ENCODE measurements at places on chromosomes 7 and 10.

DNA sequence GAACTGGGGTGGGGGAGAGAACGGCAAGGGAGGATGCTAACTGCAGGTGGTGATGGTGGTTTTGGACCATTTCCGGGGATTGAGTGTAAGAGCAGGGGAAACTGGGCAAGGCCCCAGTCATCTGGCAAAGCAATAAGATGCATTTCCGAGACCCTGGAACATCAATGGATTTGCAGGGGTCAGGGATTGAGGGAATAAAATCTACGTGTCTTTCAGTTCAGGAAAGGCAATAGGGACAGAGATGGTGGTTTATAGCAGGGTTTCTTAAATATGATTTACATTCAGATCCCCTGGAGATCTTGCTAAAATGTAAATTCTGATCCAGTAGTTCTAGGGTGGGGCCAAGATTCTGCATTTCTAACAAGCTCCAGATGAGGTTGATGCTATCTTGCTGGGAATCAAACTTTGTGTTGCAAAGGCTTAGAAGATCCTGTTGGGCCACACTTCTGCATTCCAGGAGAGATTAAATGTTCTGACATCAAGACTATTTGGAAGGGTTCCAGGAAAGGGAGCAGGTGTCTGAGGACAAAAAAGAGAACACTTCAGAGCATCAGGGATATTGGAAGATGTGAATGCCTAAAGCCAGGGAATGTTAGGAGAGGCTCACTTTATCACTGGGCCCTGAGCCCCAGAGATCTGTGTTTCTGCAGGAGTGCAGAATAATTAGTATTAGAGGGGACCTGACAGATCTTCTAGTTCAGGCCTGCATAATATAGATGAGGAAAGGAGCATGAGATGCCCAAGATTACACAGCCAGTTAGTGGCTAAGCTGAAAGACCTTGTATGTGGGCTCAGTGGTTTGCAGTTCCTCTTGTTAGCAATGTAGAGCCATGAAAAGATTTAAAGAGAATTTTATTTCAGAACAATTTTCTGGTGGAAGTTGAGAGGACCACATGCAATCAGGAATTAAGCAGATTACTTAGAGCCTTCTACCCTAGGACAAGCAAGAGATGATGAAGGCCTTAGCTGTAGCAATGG lies 32.4 kb downstream of the BLNK start:
- no peak for DNase-seq

DNA sequence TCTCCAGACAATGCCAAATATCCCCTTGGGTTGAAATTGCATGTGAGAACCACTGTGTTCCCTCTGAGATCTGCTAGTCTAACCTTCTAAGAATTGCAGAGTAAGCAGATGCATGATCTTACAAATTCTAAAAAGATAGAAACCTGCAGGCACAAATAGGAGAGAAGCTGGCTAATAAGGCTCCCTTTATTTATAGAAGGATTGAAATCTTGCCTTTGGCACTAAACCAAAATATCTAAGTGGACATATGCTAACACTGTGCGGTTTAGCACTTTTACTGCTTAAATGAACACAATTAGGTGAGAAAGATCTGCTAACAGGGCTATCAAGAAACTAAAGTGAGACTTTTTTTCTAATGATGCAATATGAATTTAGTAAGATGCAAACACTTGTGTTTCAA lies 225.5 kb downstream of the DOCK4 start:
- DNase-seq: no peak

DNA sequence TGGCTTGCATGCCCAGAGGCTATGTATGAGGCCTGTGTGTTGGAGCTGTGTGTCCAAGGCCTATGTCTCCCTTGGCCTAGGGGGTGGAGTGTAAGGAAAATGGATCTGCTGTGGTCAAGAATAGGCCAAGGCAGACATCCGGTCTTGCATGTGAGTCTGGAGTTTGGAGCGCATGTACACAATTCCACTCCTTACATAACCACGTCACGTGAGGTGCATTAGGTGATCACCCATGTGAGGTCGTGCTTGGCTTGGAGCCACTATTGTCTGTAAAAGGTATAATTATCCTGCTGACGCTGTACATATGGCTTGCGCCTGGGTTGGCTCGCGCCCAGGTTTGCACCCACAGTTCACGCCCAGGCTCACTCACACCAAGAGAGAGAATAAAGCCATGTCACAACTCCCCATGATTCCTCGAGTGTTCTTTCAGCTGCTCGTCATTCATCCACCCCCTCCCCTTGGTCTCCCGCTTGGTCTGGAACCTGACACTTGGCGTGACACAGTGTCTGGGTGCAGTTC lies 105.5 kb downstream of the BICC1 start:
- no peak for DNase-seq

DNA sequence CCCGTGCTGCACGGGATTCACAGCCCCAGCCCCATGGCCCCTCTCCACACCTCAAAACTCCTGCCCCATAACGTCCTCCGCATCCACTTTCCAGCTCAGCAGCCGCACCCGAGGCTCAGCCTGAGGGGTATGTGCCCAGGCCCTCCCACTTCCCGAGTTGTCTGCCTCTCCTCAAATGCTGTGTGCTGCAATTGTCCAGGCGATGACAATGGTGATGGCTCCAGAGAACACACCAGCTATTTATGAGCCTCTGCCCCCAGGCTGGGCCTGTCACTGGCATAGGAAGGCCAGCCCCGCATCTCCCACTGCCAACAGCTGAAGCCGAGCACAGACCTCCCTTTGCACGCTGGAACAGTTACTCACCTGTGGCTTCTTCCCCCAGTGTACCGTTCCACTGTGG lies 2.4 kb upstream of the LDB3 start:
- DNase-seq: no peak

DNA sequence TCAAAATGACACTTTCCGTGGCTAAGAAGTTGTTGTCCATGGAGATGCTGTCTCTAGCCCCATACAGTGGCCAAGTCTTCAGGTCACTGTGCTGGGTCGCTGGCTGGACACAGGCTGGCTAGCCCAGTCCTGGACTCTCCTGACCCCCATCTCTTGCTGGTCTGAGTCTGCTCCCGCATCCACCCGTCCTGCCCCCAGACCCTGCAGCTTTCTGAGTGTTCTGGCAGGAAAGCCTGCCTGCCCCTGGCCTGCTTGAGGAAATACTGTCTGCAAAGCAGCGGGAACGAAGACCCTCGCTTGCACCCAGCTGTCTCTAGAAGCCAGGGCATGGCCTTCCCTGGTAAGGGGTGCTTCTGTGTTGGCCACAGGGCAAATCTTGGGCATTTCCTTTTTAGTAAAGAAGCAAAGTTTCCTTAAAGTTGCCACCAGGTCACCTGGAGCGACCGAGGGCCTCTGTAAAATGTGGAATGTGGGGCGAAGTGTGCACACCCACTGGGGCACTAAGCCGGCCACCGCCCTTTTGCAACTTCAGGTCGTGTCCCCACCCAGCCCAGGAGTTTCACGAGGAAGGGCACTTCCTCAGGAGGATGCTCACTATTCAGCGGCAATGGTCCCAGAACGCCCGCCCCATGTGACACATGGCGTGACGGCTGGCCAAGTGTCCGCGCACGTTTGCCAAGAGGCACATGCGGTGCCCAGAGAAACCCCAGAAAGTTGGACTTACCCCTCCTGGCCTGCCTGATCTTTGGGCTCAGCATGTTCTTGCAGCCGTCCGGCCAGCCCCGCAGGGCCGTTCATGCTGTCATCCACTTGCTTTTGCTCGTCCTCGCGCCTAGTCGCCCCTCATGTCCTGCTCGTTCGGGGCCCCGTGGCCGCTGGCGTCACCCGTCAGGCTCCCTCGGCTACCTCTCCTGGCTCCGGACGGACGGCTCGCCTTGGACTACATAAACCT lies 558 bp downstream of the ARHGAP22 start:
- no peak for DNase-seq

DNA sequence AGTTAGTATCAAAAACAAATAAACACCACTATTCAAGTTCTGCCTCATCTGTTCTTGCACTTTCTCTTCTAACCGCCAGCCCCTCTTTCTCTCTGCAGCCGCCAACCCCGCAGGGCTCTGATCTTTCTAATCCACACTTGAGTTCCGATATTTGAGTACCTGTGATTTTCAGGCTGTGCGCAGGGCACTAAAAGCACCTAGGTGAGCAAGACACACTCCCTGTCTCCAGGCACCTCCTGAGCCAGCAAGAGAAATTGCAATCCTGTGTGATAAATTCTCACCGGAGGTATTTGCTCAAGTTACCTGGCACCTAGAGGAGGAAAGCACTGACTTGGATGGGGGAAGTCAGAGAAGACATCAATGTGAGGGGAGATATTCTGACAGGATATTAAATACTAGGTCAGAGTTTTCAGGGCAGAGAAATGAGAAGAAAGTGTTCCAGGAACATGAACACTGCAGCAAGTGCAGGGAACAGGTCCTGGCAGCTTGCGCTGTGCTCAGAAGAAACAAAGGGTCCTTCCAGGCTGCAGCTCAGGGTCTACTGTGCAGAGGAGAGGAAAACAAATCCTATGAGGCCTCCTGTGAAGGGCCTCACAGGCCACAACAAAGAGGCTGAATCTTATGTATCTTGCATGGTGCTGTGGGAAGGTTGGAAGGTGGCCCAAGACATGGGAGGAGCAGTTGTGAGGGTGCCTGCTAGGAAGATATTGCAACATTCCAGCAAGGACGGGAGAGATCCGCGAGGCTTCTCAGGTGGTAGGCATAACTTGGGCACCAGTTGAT lies 568.7 kb upstream of the MGMT start:
- DNase-seq: no peak

GRCh38 chr10:119478111-119478802 lies 64.3 kb downstream of the RGS10 start:
- no peak for DNase-seq

- DNase-seq: no peak
Measured at GRCh38 chr10:27319752-27320431, 79.3 kb upstream of the ACBD5 start.

DNA sequence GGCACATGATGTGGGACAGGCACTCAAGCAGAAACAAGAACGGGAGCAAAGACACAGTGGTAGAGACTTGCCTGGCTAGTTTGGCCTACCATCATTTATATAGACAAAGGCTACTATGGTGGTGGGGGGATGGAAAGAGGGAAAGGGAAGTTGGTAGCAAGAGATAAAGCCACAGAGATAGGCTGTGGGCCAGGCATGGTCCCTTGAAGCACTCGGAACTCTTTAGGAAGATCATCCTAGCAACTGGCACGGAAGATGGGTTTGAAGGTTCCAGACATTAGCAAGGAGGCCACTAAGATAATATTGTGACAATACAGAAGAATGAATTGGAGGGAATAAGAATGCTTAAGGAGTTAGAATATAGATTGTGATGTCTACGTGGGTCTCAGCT lies 319.6 kb downstream of the ELMO1 start:
- no peak for DNase-seq

- DNase-seq: no peak
Measured at GRCh38 chr10:78754269-78755062, 314.3 kb upstream of the ZMIZ1 start.

- DNase-seq: no peak
Measured at GRCh38 chr10:61888744-61889143, 12.8 kb upstream of the ARID5B start.

GRCh38 chr7:55023841-55024505 lies 5.2 kb downstream of the EGFR start:
- DNase-seq: no peak

Measured in foreskin melanocyte (primary cell).